ENCODE measurements at places on chromosomes 3 and 15.

DNA sequence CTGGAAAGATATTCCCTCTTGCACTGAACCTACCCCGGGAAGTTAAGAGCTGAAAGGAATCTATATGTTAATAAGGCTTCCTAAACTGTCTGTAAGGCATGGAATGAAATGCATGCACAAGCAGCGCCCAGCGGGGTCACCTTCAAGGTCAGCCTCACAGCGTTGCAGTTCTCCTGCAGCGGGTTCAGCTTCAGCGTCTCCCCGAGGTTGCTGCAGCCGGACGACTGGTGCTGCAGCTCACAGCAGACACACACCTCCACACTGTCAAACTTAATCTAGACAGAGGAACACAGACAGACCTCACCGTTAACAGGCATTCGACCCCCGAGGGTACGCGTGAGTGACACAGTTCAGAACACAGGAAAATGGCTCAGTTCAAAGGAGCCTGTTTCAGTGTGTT, 73.3 kb downstream of the NSMCE3 start:
- no peak for DNase-seq

DNA sequence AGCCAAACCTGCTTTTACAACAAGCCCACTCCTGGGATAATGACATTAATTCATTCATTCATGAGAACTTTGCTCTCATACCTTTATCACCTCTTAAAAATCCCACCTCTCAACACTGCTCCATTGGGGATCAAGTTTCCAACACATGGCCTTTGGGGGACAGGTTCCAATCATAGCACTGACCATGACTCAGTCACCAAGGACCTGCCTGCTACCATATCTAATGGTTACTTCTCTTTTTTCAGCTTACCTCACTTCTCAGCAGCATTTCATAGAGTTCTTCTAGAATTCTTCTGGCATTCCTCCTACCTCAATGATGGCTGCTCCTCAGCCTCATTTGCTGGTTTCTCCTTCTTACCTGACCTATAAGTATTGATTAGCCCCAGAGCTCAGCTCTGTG, 36.9 kb upstream of the RYK start:
- no peak for DNase-seq

DNA sequence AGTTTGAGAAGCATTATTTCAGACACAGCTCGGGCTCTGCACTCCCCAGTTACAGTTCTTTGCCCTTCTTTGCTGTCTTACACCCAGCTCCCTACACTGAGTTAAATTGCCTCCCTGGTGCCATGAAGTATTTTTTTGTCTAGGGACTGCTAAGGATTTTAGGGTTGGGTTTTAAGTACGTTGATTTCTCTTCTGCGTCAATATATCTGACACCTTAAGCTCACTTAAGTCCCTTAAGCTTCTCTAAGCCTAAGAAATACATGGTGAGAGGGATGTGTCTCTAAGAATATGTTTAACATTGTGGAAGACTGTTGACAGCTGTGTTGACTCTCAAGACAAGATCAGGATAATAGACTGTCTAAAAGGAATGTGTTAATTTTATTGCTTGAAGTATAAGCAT, 400.5 kb downstream of the PTPRG start:
- DNase-seq: no peak

DNA sequence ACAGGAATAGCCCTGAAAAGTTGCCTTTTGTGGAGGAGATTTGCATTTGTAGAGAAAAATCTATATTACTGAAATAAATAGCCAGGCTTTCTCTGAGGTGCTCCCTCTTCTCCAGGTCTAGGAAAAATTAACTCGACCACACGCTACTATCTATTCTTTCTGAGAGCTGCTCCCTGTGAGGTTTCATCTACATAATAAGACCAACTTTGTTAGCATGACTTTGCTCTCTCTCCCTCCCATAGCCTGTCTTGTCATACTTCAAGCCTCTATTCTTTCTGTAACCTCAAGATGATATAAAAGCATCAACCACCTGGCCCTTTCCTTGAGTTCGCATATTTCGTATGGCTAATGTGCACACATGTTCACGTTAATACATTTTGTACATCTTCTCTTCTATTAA, 75.8 kb upstream of the STRIT1 start:
- DNase-seq: no peak

DNA sequence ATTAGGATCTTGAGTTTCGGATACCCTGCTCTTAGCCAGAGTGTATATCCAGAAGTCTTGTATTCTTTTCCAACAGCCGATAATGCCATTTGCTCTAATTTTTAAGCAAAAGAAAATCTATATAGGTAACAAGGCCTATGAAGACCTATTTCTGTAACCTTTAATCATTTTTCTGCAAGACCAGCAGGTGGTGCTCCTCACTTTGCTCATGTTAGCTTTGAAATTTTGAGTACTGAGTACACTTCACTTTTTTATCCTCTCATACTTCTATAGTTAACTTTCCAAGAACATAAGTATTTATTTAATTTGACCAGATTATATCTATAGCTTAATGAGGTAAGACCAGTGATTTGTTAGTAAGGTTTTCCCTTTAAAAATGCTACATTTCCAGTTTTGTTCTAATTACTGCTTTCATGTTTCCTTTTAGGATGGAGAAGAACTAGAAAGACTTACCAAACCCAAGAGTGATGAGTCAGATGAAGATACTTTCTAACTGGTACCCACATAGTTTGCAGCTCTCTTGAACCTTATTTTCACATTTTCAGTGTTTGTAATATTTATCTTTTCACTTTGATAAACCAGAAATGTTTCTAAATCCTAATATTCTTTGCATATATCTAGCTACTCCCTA, 20.5 kb downstream of the SLC35A5 start:
- peak; percentile 13 for DNase-seq

Data from HTR-8/SVneo (cell line).